ENCODE measurements at places on chromosomes 3 and 15.

DNA sequence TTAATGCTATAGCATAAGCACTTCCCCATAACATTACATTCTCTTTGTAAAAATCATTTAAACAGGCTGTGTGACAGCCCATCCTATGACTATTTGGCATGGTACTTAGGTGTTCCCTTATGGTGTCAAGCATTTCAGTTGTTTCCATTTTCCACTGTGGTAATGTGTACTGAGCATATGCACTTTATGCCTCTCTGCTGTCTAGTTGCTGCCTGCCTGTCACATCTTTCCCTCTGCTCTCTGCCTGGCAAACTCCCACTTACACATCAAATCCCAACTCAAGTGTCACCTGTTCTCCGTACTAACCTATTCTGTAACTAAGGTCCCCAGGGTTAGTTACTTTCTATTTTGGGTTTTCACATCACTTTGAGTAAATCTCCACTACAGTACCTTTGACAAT is 84.4 kb upstream of the STRIT1 start:
- no peak for DNase-seq

- peak; percentile 81 for DNase-seq
Measured at GRCh38 chr3:30667280-30667651, 60.9 kb downstream of the TGFBR2 start.

- DNase-seq, result no peak
Measured at GRCh38 chr15:92322566-92323355, 70.9 kb upstream of the ST8SIA2 start.

DNA sequence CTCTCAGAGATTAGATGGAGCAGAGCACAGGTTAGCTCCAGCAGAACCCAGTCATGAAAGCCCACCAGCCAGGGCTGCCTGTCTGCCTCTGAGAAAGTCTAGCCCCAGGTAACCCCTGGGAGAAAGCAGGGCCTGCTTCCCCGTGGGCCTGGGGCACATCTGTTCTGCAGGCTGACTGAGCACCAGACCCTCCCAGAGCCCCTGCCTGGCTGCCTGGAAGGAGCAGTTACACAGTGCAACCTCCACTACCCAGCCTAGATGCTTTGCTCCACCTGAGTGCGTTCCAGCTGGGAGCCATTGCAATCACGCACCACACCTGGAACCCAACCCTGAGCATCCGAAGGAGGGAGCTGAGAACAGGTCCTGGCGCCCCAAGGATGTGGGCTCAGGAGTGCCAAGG is 24.7 kb upstream of the OR5K4 start:
- DNase-seq, result no peak

DNA sequence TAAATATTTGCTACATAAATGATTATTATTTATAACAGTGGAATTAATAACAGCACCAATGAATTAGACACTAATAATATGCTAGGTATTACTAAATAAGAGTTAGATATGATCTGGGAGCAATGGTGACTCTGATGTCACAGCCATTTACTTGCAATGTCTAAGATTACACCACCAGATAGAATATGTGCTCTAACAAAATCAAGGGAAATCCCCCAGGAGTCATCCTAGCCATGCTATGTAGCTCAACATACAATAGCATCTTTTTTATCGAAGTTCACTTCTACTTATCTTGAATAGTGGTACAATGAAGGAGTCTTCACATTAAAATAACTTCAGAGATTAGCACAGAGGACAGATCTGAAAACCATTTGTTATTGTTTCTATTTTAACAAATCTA is 154.0 kb downstream of the FMN1 start:
- no peak for DNase-seq

DNA sequence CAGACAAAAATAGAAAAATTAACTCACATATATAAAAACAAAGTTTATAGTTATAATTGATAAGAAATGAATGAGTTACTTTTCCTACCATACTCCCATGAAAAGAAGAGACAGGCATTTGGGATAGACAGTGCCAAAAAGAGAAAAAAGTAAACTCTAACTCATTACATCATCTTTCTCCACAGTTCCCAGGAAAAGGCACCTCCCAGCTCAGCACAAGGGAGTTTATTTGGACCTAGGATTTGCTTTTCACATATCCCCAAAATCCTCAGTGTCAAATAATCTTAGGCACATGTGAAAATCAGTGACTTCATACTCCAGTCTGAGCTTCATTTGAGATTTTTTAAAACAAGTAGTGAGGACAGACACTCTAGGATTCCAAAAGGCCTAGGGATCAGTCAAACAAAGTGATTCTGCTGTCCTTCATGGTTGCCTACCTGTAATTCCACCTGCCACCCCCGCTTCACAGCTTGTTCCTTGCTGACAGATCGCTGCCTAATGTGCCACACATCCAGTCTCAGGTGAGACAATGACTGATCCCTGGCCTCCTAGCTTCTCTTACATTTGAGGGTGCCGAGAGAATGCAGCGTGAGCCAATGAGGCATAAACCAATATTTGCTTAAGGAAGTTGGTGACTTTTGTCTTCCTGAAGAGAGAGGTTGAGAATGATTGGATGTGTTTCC is 573.7 kb downstream of the TBL1XR1 start:
- no peak for DNase-seq

DNA sequence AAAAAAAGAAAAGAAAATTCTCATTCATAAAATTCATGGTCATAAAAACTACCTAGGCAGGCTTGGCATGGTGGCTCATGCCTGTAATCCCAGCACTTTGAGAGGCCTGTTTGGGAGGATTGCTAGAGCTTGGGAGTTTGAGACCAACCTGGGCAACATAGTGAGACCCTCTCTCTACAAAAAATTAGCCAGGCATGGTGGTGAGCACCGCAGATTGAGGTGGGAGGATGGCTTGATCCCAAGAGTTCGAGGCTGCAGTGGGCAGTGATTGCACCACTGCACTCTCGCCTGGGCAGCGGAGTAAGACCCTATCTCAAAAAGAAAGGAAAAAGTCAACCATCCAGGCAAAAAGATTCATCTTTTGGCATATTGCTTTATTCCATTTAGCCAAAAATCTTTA is 58.5 kb downstream of the MEIS2 start:
- no peak for DNase-seq

DNA sequence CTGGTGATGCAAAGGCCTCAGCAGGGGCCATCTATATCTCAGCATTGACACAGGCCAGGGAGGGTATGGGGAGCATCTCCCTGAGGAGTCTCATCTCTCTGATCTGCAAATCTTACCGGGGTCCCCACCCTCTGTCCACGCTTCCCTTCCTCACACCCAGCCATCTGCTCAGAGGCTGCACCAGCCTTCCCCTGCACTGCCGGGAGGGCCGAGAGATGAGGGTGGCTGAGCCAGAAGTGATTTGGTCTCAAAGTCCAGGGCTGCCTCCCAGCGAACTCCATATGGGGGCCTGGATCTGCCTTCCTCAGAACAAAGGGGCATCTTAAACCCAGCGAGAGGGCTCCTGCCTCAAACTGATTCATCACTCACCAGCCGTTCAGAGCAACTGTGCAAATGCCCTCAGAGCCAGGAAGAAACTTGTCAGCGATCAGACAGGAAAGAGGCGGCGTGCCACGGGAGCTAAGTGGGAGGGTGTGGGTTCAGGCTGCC is 4.6 kb downstream of the IGDCC3 start:
- no peak for DNase-seq

DNA sequence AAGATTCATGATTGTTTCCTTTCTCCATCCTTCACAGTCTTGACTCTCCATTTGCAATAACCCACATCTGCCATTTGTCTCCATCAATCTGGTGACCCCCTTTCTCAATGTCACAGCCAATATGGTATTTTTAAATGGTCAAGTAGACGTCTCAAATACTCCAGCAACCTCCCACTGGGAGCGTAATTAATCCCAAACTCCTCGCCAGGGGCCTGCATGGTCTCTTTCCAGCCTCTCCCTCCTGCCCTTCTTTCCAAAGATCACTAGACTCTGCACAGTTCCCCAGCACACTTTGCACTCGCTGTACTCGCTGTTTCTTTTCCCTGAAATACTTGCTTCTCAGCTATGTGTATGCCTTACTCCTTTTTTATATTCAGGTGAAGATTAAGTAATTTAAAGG is 115.3 kb downstream of the PLCH1 start:
- DNase-seq, result no peak

GRCh38 chr15:82043796-82044372 is 1.9 kb downstream of the MEX3B start:
- no peak for DNase-seq

GRCh38 chr15:34620142-34620541 is 36.7 kb upstream of the GOLGA8B start:
- no peak for DNase-seq

DNA sequence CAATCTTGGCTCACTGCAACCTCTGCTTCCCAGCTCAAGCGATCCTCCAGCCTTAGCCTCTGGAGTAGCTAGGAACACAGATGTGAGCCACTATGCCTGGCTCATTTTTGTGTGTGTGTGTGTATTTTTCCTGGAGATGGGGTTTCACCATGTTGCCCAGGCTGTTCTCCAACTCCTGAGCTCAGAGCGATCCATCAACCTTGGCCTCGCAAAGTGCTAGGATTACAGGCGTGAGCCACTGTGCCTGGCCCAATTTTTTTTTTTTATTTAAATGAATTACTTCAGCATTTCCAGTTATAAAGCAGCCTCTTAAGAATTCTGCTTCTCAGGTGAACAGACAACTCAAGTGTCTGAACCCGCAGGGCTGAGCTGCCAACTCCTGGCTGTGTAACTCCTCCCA is 20.1 kb upstream of the ST3GAL6 start:
- no peak for DNase-seq

DNA sequence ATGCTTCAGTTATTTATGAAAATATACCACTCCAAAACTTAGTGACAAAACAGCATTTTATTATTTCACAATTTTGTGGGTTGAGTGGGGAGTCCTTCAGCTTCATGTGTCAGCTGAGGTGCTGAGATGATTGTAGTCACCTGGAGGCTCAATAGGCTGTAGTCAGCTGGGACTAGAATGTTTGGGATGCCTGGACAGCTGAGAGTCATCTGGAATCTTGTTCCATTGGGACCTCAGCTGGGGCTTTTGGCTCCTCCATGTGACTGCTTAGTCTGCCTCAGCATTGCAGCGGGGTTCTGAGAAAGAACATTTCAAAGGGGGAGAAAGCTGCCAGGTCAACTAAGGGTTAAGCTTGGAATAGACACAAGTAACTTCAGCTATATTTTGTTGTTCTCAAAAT is 13.4 kb downstream of the STT3B start:
- no peak for DNase-seq

DNA sequence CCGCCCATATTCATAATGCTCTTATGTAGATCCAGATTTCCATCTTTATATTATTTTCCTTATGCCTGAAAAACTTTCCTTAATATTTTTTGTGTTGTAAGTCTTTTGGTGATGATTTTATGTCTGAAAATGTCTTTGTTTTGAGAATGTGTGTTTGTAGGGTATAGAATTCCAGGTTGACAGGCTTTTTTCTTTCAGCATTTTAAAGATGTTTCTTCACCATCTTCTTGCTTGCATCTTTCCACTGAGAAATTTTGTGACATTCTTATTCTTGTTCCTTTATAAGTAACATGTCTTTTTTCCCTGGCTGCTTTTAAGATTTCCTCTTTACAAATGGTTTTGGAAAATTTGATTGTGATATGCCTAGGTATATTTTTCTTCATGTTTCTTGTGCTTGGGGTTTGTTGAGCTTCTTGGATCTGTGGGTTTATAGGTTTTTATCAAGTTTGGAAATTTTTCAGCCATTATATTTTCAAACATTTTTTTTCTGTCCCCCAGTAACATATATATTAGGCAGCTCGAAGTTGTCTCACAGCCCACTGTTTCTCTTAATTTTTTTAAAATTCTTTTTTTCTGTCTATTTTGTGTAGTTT is 27.1 kb upstream of the SLC22A13 start:
- no peak for DNase-seq

- peak; percentile 38 for DNase-seq
Measured at GRCh38 chr15:60021589-60022378, 17.7 kb downstream of the FOXB1 start.

DNA sequence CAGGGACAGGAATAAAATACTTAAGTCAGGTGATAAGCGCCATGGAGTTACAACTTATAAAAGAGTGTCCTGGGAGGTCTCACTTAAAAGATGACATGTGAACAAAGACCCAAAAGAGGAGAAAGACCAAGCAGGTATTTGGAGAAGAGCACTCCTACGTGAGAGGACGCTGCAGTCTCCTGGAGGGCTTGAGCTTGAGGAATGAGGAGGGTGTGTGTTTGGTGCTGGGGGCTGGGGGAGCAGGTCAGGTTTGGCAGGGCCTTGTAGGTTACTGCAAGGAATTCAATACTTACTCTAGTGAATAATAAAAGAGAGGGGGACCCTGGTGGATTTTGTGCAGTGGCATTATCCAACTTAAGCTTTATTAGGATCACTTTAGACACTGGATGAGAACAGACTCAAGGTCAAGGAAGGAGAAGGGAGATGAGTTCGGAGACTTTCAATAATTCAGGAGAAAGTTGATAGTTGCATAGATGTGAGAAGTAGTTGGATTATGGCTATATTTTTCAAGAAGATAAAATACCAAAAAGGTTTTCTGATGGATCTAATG is 32.4 kb downstream of the TNIK start:
- no peak for DNase-seq

DNA sequence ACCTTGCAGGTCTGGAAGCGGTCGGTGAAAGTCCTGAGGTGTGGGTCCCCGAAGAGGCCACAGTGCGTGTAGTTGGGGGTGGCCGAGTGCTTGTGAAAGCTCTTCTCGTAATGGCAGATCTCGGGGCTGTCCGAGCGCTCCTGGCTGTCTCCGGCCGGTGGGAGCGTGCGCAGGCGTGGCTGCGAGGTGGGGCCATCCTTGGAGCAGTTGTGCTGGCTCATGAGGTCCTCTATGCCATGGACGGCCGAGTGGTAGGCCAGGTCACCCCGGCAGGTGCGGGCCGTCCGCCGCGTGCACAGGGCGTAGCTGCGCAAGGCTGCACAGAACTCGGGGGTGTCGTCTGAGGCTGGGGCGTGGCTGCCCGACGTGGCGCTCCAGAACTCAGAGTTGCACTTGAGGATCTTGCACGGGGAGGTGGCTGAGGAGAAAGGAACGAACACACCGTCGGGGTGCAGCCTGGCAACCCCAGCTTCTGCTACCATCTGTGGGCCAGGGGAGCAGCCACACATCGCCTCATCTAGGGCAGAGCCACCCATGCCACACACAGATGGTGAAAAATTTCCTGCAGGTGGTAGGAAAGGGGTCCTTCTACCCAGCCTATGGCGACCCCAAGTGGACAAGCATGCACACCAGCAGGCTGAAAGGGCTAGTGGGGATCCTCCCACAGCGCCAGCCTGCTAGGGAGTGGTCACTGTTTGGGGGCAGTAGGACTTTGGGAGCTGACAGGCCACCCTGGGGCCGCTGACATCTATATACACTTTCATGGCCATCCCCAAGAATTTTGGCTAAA is 36.7 kb downstream of the RGMA start:
- DNase-seq, result no peak

DNA sequence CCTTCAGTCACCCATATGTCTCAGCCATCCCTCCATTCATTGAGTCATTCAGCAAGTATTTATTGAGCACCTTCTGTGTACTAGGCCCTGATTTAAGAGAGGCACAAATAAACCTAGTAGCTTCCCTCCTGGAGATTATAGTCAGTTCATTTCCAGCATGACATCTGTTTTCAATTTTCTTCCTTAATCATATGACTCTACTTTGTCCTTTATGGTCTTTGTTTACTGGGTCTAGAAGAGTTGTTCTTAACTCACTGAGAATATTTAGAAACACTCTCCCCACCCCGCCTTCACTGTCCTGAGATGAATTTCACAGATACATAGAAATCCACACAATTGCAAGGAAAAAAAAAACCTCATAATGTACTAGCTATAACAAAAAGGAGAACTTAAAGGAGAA is 44.8 kb upstream of the ADAMTS9 start:
- no peak for DNase-seq
